ENCODE measurements at places on chromosomes 12 and 14.
A peak's percentile ranks its signal among the peaks of the same experiment; 100 is the strongest.

GRCh38 chr14:106505366-106505765 lies 979.0 kb downstream of the TMEM121 start:
- DNase-seq: no peak

GRCh38 chr12:53299101-53299453 lies 418 bp upstream of the MYG1 start:
- DNase-seq: peak; percentile 90

DNA sequence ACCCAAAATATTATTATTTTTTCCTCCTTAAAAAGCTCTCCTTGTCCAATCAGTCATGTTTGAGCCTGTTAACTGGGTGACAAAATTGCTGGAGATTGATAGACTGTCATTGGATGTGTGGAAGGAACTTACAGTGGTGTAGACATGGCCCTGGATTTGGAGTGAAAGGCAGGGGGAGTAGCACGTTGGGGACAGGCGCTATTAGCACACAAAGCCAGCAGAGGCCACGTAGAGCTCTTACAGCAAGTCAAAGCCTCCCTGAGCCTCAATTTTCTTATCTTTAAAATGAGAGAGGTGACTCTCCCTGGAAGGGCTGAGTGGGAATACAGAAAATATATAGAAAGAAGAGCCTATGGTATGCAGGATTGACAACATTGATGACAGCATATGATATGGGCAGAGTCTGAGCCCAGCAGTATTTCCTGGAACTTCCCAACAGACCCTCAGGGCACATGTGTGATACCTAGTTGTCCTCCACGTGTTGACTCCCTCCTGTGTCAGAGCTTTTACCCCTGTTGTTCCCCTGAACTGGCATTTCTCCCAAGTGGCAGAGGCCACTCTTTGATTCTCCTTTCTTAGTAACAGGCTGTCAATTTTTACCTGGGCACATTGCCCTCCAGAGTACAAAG lies 504.9 kb downstream of the VRK1 start:
- DNase-seq: no peak

GRCh38 chr14:31025367-31026076 lies at the start of gene AP4S1:
Gene AP4S1, plus strand, starts transcription at chr14:31025649. Its CDS starts 40,548 bp downstream, at chr14:31066197.
- no peak for DNase-seq

DNA sequence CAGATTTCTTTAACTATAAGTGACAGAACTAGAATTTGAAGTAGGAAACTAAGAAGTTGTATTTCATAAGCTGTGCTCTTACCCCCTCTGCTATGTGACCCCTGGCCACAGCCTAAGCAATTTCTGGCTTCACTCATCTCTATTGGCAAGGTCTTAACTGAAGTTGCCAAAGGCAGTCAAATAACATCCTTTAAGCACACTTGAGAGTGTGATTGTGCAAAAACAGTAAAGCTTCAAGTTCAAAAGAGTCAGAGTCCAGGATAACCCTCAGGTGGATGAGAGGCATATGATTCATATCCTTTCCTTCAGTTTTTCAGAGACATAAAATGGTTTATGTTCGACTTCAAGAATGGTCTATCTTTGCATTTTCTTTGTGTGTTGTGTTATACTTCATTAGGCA lies 45.2 kb downstream of the GRIP1 start:
- DNase-seq: peak; percentile 78
